ENCODE measurements at places on chromosomes 13 and 19. TPM values are rescaled to one million over a fixed set of nuclear protein-coding genes. Genes with fewer than 3 reads are reported as not detected.

The ELANE gene
- not detected for total RNA-seq

The FFAR3 gene
- total RNA-seq, result not detected

- H3K36me3 ChIP-seq, result no peaks in the 10 kb centered on the region
- H3K27ac ChIP-seq, result no peak overlapping the region
- no peaks in the 10 kb centered on the region for H3K4me1 ChIP-seq
- DNase-seq, result no peak
These were observed 278.8 kb downstream of the TSHZ3 start for GRCh38 chr19:31070146-31071065.

- DNase-seq, result no peak
- H3K4me1 ChIP-seq, result no peaks in the 10 kb centered on the region
- no peak overlapping the region for H3K27ac ChIP-seq
- no peak overlapping the region for H3K4me3 ChIP-seq
These were observed 485.5 kb downstream of the DIAPH3 start for GRCh38 chr13:59677966-59678814.

GRCh38 chr13:63249411-63250187 lies 1834.0 kb upstream of the PCDH20 start:
- no peak overlapping the region for H3K27ac ChIP-seq
- no peak overlapping the region for H3K4me3 ChIP-seq
- DNase-seq, result no peak
- H3K27me3 ChIP-seq, result no peaks in the 10 kb centered on the region

DNA sequence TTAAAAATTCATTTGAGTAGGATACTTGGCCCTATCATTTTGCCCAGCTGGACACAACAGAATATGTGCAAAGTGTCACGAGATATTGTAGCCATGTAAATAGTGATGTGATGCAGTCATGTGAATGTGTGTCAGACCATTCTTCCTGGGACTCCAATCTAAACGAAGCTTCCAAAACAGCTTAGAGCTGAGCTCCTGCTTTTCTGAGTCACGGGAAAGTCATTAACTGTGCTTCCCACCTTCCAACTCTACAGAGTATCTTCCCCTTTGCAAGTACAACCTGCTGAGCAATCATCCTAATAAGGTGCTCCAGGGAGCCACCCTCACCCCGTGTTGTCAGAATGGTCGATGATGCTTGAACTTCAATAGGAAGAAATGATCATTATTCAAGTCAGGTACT lies 294.7 kb downstream of the MYO16 start:
- no peaks in the 10 kb centered on the region for H3K27me3 ChIP-seq
- H3K4me1 ChIP-seq, result no peaks in the 10 kb centered on the region
- H3K4me3 ChIP-seq, result no peak overlapping the region
- no peak for DNase-seq
